Central memory CD4-positive, alpha-beta T cell (primary cell): ENCODE measurements at places on chromosomes 2 and 18.

GRCh38 chr2:47039913-47040562 is 115.1 kb downstream of the STPG4 start:
- DNase-seq = no peak

- no peak for DNase-seq
Measured at GRCh38 chr2:37793004-37793403, 121.6 kb upstream of the CDC42EP3 start.

DNA sequence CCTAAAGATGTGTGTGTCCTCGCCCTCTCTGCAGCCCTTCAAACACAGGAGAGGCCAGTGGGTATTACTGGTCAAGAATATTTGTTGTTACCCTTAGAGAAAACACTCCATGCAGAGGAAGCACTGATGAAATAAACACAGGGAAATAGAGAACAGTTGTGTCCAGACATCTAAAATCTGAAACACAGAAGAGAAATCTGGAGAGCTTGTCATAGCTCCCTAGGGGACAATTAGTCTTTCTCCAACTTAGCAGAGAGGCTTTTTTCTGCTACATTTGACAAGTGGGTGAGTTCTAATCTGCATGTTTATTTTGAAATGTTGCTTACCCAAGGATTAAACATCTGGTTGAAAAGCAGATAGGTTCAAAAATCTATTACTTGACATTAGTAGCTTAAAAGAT is 190.1 kb downstream of the CTNNA2 start:
- no peak for DNase-seq

DNA sequence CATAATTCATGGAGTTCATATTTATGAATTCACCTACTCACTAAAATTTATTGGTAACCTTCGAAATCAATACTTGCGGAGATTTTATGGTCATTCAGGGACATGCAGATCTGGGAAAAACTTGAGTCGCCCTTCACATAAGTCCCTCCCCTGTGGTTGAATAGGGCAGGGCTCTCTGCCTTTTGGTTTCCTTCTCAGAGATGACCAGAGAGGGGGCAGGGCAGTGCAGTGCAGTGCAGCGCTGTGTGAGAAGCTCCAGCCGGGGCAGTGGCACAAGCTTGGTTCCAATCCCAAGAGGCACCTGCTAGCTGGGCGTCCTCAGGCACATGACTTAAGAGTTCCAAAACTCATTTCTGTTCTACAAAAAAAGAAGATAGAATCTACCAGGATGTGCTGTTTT is 274.4 kb upstream of the RAB6C start:
- DNase-seq = no peak

DNA sequence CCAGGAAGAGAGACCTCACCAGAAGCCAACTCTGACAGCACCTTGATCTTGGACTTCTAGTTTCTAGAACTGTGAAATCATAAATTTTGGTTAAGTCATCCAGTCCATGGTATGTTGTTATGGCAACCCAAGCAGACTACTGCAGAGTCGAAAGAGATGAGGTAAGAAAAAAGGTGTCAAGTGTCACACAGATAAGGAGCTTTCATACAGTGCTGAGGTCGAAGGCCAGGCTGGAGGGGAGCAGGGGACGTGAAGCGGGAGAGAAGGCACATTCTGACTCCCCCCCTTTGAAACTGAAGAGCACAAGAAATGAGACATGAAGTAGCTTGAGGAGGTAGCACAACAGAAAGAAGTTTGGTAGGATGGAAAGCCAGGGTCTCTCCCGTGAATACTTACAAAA is 110.4 kb downstream of the ALK start:
- DNase-seq = no peak

DNA sequence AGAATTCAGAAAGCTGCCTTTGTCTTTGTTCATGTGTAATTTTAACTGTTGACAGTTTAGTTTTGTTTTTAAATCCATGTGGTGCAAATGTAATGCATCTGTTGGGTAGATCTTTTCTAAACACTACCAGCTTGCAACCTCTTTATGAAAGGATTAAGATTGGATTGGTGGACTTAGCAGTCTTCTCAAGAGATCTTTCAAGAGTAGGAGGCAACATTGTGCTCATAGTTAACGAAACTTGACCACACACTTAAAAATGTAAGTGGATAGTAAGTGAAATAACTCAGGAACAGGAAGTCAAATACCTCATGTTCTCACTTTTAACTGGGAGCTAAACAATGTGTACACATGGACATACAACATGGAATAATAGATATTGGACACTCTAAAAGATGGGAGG is 579.0 kb downstream of the RIT2 start:
- no peak for DNase-seq

GRCh38 chr18:25134861-25135260 is 217.1 kb downstream of the ZNF521 start:
- DNase-seq = no peak

- DNase-seq = no peak
Measured at GRCh38 chr2:199329466-199329865, 128.3 kb downstream of the SATB2 start.

DNA sequence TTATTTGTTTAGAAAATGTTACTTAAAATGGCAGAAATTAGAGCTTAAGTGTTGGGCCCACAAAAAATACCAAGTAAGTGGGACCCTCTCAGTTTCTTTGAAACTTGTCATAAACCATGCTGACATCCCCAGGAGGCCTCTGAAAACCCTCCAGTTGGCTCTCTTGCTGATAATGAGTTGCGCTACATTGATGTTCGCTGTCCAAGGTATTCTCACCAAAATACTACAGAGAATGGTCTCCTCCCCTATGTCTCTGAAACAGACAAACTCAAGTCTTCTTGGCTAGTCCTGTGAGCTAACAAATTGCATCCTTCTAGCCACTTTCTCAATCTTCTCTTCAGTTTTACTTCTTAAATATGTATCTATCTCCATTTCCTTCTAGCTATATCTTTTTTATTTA is 669.4 kb downstream of the IRS1 start:
- no peak for DNase-seq

- DNase-seq = no peak
Measured at GRCh38 chr2:216620786-216621185, 12.4 kb upstream of the IGFBP2 start.

DNA sequence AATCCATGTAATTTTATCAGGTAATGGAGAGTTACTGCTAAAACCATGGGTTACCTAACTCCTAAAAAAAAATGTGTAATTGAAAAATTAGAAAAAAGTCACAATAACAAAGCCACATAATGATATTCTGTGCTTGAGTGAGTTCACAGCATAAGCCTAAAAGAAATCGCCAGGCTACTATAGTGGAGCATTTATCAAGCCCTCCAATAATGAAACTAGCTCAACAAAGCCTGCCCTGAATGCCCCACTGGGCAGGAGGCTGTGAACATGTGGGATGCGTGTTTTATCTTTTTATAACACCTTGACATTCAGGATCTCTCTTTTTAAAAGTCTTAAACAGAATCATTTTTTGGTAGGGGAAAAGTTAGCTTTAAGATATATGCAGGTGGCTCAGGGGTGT is 86.3 kb downstream of the KCTD18 start:
- no peak for DNase-seq

DNA sequence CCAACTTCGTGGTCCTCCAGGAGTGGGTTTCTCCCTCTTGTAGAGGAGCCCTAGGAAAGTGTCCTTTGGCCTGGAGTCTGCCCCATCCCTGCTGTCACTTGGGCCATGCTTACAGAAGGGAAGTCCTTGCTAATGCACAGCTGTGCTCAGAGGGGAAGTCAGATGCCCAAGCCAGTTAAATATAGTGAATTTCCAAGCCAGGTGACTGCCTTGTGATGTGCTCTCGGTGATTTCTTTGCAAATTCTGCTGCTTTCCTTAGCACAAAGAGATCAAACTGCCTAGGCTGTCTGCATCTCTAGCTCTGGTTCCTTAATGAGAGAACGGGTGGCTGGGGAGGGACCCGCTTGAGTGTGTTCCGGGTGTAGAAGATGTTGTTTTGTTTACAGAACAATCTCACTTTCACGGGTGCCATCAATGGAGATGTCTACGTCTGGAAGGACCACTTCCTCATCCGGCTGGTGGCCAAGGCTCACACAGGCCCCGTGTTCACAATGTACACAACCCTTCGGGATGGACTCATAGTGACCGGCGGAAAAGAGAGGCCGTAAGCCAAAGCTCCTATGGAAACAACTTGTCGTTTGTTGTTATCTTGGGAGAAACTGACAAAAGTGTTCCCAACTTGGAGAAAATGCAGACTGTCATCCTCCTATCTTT is 91.4 kb downstream of the RTN4 start:
- no peak for DNase-seq

GRCh38 chr2:162092658-162093556 is 18.9 kb upstream of the DPP4 start:
- no peak for DNase-seq
